HFF-Myc (cell line): ENCODE measurements at places on chromosomes 11 and 22.

DNA sequence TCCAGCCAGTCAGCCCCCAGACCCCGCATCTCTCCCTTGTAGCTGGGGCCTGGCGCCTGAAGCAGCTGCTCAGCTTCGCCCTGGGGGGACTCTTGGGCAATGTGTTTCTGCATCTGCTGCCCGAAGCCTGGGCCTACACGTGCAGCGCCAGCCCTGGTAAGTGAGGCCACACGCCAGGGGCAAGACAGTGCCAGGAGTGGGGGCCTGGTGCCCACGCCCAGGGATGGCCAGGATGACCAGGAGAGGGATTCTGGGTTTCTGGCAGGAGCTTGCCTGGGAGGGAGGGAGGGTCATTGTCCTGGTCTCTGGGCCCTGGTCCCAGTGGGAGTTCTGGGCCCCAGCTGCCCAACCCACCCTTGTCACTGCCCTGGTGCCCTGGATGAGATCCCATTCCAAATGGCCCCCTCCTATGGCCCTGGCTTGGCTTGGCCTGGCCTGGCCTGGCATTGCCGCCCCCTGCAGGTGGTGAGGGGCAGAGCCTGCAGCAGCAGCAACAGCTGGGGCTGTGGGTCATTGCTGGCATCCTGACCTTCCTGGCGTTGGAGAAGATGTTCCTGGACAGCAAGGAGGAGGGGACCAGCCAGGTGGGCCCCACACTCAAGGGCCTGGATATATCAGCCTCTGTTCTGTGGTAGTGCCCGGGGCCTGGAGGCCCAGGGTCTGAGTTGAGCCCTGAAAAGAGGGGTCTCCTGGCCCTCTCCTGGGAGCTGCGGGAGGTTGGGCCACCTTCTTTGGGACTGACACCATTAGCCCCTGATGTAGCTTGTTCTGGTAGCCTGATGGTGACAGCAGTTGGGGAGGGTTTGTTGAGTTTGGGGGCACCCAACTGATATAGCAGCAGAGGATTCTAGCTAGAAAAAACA lies 3.7 kb downstream of the SLC39A13 start:
- no peak for DNase-seq

DNA sequence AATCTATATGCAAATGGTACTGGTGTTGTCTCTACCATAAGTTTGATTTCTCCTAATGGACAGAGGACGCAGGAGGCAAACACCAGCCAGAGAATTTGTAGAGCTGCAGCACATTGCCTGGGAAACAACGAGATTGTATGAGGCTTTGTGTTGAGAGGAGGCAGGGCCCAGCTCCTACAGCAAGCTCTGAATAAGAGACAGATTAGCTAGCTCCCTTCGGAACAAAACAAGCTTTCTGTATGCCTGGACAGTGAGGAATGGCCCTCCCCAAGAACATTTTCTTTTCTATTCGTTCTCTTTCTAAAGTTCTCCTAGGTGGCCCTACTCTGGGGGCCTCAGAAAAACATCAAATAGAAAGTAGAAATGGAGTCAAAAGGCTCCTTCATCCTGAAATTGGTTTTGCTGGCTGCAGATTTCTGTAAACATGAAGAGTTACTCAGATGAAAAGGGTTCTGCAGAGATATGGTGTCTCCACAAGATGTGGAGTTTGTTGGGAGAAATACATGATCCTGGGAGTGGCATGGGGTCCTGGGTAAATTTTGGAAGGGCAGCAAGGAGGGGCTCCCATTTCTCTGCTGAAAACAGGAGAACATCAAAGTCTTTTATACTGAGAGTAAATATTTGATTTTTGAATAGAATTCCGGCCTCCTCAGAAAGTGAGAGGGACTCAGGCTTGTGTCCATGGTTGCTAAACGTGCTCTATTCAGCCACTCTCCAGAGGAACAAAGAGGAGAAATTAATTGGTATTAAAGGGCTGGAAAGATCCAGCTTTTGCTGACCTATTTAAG lies 6.8 kb upstream of the HEPACAM start:
- DNase-seq, result no peak

DNA sequence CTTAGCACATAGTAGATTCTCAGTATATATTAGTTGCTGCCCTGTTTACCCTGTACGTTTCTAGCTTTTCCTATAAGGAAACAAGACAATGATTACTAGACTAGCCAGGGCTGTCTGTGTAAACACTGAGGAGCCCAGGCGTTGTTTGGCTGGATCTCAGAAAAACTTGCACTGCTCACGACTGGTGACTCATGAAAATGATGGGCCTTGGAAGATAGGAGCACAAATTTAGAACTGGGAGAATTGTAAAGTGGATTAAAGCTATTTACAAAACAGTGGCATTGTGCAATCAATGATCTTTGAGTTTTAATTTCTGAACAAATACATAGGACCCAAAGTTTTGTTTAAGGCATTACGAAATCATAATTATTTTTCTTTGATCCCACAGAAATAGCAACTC lies 276.9 kb downstream of the FAM76B start:
- DNase-seq, result no peak

DNA sequence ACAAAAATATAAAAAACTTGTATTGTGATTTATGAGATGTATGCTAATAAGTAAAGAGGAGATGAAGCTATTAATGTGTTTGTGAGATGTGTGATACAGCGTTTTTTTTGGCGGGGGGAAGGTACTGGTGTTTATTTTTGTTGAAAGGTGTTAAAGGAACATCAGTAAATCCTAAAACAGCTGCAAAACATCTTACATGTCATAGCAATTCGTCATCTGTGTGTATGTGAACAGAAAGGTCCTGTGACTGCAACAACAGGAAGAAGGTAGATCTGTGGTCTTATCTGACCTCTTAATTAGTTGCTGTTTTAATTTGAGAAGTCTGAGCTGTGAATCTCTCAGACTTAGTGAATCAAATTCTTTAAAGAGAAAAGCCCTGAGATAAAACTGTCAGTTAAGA lies 1041.1 kb downstream of the JRKL start:
- DNase-seq, result no peak

GRCh38 chr11:121055076-121055475 lies 31.2 kb downstream of the TBCEL start:
- DNase-seq, result no peak

DNA sequence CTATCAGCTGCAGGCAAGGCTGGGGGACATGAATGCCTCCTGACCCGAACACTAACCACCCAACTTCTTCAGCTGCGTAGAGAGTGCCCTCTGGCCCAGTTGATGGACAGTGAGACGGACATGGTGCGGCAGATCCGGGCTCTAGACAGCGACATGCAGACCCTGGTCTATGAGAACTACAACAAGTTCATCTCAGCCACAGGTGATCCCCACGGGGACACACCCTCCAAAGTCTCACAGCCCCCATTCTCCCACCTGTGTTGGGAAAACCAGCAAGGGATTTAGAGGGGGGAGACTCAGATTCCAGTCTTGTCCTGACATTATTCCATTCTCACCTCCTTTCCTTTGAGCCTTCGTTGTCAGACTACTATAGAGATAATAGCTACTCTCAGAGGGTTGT lies 912 bp downstream of the VPS51 start:
- DNase-seq, result no peak

DNA sequence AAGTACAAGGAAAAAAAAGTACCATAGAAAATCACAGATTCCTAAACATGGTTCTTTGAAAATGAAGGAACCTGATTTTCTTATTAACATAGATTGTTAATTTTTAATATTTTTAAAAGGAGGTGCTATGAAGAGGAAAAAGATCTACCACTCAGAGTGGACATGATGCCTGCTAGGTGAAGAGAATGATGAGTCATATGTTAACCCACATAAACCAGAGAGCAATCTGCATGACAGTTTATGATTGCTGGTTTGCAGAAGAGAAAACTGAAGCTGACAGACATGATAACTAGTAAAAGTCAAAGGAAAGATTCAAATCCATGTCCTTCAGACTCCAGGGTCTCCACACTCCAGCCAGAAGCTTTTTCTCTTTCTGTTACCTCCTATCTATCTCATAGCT lies 1231.7 kb downstream of the LRRC4C start:
- DNase-seq, result no peak

DNA sequence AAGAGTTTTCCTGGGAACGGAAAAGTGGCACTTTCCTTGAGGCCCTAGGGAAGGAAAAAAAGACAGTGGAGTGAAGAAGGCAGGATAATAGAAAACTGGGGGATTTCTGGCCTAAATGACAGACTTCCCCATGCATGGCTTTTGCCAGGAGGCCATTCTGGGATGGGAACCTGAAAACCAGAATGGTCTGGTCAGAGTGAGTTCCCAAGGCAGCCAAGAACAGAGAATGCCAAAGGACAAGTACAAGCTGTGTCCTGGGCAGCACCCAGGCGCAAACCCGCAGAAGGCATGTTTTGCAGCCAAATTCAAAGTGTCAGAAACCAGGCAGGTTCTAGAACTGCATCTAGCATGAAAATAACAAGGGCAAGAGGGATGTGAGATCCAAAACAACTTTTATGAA lies 162.4 kb downstream of the SPON1 start:
- DNase-seq, result no peak

GRCh38 chr11:77309401-77310085 lies 8.1 kb upstream of the GDPD4 start:
- DNase-seq, result no peak

DNA sequence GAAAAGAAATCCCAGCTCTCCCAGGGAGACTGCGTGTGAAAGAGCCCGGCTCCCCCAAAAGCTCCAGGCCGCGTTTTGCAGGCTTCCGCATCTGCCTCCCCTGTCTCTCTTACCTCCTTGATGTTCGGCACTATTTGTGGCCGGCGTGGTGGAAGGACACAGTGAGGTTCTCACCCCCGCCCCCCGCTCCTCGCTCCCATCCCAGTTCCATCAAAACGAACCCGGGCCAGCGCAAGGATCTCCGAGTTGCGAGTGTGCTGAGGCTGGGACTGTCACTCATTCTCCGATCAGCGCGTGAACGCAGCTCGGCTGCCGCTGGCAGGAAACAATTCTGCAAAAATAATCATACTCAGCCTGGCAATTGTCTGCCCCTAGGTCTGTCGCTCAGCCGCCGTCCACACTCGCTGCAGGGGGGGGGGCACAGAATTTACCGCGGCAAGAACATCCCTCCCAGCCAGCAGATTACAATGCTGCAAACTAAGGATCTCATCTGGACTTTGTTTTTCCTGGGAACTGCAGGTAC lies at the start of gene NCAM1:
TSS of gene NCAM1 (plus strand) at position 275 of the 523 bp plus-strand sequence.
- DNase-seq, result no peak

DNA sequence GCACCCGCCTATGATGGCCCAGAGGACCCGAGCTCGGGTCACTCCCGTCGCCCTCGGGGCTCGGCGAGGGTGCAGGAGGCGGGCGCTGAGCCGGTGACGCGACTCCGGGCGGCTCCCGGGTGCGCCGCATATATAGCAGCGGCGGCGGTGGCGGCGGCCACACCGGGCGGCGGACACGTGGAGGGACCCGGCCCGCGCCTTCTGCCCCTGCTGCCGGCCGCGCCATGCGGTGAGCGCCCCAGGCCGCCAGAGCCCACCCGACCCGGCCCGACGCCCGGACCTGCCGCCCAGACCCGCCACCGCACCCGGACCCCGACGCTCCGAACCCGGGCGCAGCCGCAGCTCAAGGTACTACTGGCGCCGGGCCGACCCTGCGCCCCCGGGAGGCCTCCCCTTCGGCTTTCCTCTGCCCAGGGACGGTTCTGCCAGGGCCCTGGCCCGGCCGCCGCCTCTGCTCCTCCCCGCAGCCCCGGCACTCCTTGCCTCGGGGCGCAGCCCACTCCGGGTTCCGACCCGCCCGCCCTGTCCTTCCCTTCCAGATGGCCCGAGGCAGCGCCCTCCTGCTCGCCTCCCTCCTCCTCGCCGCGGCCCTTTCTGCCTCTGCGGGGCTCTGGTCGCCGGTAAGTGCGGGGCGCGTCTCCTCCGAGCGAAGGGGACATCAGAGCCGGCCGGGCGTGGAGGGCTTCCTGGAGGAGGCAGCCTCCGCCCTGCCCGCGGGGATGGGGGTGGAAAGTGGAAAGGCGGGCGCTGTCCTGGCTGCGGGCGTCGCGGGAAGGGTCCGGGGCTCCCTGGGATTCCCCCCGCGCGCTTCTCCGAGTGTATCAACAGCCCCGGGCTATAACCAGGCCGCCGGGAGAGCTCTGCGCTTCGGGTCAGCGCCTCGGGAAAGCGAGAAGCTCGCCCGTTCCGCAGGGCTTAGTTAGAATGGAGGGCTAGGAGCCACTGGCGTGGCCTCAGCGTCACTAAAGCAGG lies at the start of gene GAL:
TSS of gene GAL (plus strand) at position 160 of the 972 bp plus-strand sequence. CDS start at position 540, 380 bp downstream.
- no peak for DNase-seq

DNA sequence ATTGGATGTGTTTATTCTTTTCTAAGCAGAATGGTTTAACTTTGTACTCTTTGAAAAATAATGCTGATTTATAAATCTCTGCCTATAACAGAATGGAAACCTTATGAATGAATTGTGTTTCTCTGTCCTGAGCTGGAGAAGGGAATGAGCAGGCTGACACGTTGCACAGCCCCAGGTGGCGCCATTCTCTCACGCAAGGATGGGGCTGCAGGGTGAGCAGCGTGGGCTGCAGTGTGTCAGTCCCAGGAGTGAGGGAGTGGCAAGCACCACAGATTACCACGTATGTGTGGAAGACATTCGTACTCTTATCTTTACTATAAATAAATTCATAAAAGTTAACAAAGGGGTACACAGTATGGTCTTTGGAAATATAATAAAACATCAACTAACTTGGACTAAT lies 33.4 kb downstream of the FDX1 start:
- no peak for DNase-seq

DNA sequence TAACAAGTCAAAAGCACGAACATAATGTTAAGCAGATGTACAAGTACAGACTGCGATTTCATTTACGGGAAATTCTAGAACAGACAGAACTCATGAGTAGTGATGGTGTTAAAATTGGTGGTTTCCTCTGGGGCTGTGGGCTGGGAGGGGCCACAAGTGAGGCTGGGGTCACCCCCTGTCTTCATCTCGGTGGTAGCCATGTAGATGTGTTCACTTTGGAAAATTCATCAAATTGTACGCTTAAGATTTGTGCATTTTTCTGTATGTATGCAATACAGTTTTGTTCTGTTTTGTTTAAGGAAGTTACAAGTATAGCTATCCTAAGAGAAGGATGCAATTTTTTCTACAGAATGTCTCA lies 504 bp upstream of the ASCC2 start:
- no peak for DNase-seq

- no peak for DNase-seq
These were observed 4.2 kb downstream of the OR9I1 start for GRCh38 chr11:58121096-58121495.

DNA sequence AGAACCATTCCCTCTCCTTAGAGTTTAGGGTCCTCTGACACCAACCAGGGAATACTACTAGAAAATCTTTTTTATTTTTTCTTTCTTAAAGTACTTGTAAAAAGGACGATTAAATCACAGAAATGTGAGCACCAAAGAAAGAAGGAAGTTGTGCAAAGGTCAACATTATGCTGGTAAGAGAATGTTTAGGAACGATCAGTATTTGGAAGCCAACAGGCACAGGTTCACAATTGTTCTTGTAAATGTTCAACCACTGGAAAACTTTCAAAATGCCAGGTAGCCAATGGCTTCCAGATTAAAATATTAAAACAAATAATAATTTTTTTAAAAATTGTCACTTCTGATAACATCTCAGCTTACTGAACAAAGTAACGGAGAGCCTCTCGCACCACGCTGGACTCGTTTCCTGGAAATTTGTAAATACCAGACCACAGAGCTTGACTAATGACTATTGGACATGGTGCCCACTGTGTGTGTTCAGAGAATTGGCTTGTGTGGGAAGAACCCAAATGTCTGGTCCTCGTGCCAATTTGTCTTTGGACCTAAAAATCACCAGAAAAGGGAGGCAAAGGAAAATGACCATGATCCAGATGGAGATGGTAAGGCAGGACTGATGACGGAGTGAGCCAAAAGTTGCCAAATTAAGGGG lies 20.8 kb downstream of the COMMD9 start:
- DNase-seq, result no peak
